ENCODE measurements at places on chromosomes 3 and 15.
A peak's percentile ranks its signal among the peaks of the same experiment; 100 is the strongest.

DNA sequence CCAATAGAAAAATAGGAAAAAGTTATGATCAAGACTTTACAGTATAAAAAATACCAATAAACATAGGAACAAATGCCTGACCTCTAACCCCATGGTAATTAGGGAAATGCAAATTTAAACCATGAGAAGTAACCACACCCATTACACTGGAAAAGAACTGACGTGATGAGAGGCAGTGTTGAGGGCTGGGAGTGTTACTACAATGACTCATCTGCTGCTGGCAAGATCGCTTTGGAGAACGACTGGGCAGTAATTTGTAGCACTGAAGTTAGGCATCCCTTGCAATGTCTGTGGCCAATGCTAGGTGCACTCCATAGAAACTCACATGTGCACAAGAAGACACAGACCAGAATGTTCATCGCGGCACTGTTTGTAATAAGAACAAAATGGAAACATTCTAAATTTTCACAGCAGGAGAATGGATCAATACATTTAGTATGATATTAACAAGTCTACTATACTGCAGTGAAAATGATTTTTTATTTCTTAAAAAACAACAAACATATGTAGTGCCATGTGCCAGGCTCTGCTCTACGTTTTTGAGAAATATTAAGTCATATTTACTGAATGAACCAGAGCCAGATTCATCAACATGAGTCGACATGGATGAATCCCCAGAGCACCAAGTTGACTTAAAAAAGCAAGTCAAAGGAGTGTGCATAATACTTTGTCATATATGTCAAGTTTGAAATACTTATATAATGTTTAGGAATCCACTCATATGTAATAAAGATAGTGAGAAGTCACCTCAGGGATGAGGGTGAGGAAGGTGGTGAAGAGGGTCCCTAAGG is 37.6 kb upstream of the EPHB3 start:
- DNase-seq: no peak

DNA sequence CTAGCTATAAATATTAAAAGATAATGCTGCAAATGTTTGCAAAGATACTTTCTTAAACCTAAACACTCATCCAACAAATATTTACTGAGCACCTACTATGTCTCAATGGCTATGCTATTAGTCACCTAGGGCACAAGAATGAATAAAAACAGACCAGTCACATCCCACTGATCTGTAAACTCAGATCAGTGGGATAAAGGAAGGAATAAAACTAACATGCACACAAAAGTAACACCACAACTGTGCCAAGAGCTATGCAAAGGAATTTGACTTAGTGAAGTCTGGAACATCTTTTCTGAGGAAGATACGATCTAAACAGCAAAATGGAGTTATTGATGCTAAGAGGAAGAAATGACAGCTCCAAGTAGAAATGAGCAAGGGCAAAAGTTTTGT is 56.6 kb downstream of the CBLB start:
- no peak for DNase-seq

- no peak for DNase-seq
These were observed 204.4 kb upstream of the TGFBR2 start for GRCh38 chr3:30401971-30402370.

DNA sequence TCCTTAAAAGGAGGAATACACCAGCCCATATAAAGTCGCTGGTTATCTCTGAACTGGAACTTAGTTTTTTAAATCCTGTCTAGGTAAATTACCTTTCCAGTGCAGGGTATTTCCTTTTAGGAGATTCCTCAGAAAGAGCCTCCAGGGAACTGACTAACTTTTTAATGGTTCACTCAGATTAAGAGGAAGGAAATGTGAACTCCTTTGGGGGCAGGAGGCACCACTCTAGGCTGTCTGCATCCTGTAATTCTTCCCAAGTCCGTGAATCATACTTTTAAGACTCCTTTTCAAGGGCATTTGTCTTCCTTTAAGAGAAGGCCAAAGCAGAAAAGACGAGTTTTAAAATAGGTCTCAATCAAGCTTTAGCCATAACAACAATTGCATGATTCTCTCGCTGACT is 871.2 kb upstream of the NR2F2 start:
- DNase-seq: no peak

GRCh38 chr3:127351321-127351720 is 63.5 kb upstream of the PRR20G start:
- no peak for DNase-seq

DNA sequence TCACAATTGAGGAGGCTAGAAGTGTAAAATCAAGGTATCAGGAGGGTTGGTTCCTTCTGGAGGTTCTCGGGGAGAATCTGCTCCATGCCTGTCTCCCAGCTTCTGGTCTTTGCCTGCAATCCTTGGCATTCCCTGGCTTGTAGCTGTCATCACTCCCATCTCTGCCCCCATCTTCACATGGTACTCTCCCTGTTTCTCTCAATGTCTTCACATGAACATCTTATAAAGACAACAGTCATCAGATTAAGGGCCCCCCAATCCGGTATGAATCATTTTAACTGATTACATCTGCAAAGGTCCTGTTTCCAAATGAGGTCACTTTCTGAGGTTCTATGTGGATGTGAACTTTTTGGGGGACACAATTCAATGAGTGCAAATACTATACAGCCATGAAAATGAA is 113.0 kb upstream of the GALNT15 start:
- no peak for DNase-seq

GRCh38 chr3:114666623-114667022 is 372.8 kb downstream of the TIGIT start:
- no peak for DNase-seq

GRCh38 chr15:78956937-78957336 is 12.1 kb upstream of the CTSH start:
- DNase-seq: no peak

DNA sequence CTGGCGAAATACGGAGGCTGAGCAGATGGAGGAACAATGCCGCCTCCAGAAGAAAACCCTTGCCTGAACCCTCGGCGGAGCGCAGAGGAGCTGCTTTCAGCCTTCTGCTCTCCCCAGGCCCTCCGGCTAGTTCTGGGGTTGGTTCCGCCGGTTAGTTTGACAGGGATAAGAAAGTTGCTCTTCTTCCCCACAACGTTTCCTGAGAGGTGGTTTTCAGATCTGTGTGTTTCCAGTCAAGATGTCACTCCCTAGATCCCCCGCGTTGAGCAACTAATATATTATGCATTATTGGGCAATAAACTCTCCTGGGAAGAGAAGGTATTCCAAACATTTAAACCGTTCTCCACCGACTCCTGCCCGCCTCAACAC is 551 bp downstream of the NLGN1 start:
- DNase-seq: no peak

- peak; percentile 98 for DNase-seq
These were observed at the start of gene MTFMT for GRCh38 chr15:65028921-65029735. Gene MTFMT (minus strand): TSS chr15:65029639. CDS start chr15:65029613, 26 bp downstream.

- peak; percentile 48 for DNase-seq
These were observed 14.6 kb upstream of the PLA2G4E start for GRCh38 chr15:42035435-42035761.

DNA sequence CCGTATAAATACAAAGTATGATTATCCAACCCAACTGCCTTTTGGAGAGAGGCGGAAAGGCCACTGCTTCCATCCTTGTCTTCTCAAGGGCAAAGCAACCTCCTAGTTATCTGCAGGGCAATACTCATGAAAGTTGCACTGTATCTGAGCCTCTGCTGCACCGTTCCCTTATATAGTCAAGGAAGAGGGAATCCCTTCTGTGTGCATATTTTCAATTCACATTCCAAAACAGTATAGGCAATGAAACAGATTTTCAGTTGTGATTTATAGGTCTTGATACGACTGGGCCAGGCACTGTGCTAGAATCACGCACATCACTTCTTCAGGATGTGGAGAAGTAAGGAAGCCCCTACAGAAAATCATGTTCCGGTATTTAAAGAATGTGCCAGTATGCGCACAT is 455.7 kb downstream of the FOXP1 start:
- no peak for DNase-seq
